ENCODE measurements at places on chromosomes 11 and 22. TPM values are rescaled to one million over a fixed set of nuclear protein-coding genes. Genes with fewer than 3 reads are reported as not detected.

- no peak for DNase-seq
These were observed at the start of gene PVALB for GRCh38 chr22:36816636-36817524. Gene PVALB (minus strand): TSS chr22:36817035. CDS start chr22:36817005, 30 bp downstream.

GRCh38 chr11:65709661-65710060 is 2.4 kb upstream of the KAT5 start:
- DNase-seq, result no peak

- no peak for DNase-seq
These were observed 32.5 kb downstream of the PPP2R1B start for GRCh38 chr11:111733611-111734088.

GRCh38 chr11:126832387-126832786 is 168.2 kb downstream of the KIRREL3 start:
- DNase-seq, result no peak

DNA sequence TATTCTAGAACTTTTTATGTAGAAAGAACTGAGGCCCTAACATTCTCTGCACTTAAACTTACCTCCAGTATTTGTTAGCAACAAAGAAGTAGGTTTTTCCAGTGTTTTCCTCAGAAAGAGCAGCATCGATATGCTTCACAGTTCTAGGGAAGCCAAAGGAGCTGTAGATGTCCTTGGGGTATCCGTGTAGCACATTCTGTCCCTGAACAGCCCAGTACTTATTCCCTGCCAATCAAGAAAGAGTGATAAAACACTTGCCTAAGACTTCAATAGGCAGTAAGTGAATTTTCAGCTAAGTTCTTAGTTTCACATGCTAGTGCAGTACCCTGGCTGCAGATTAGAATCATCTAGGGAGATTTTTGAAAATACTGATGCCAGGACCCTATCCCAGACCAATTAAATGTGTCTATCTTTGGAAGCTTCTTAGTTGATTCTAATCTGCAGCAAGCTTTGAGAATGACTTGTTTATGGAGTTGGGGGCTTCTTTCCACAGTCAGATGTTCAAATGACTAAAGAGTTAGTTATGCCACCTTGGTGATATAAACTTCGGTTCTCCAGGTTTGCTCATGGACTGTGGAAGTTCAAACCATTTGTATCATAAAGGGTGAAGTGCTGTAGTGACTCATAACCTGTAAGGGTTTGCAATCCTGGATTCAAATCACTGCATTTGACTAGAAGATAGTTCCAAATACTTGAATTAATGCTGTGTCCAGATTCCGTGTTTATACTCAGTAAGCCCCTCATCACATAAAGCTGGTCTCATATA is 6.5 kb downstream of the MMP1 start:
- no peak for DNase-seq

- peak; percentile 52 for DNase-seq
These were observed 565 bp downstream of the NUCB2 start for GRCh38 chr11:17277024-17277584.

GRCh38 chr11:12321217-12321937 is 56.0 kb upstream of the PARVA start:
- DNase-seq, result no peak

DNA sequence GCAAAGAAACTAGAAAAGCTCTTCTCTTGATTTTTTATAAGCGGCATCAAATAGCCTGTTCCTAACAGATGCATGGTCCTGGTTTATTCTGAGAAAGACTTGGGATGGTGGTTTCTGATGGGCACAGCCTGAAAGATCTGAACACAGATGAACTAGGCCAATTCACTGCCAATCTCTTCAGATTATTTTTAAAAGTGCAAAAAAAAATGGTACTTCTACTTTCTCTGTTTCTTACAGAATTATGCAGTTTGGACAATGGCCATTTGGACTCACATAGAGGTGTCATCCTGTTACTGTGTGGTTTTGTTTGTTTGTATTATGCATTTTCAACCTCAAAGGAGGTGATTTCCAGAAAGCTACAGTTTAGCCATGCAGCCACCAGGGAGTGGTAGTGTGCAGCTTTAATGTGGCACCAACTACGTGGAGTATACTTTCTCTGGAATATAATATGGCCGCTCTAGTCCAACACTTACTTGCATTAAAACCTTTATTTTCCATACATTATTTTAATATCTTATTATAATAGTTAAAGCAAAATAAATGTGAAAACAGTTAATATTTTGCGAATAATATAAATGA is 469.8 kb upstream of the KIRREL3 start:
- no peak for DNase-seq

DNA sequence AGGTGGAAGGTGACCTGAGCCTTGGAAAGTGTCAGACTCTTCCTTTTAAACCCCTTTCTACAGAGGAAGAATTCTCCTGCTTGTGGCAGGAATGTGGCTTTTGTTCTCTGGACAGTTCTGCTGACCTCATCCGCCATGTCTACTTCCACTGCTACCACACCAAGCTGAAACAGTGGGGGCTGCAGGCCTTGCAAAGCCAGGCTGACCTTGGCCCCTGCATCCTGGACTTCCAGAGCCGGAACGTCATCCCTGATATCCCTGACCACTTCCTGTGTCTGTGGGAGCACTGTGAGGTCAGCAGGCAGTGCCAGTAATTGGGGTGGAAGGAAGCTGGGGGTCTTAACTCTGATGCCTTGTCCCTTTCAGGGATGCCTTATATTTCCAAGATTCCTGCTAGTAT is 9.3 kb downstream of the HINFP start:
- DNase-seq, result no peak

DNA sequence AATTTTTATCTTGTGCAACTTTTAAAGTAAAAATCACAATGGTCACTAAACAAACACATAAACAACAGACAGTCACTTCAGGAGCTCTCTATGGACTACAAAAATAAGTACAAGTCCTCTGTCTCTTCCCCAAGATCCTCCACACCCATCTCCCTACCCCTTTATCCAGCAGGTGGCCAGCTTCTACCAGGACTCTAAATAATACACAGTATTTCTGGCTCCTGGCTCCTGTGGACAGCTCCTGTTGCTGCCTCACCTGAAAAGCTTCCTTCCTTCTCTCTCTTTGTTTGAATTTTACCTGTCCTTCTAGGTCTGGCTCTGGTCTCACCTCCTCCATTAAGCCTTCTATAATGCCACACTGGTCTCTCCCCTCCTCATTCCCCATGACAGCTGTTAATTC is 86.1 kb downstream of the CLPB start:
- no peak for DNase-seq

- no peak for DNase-seq
These were observed 25.8 kb downstream of the ARVCF start for GRCh38 chr22:19990609-19991394.

GRCh38 chr11:73271936-73272679 is at the start of gene P2RY6:
Gene P2RY6 (plus strand): TSS chr11:73272338. CDS start chr11:73296519, 24,181 bp downstream.
- no peak for DNase-seq

GRCh38 chr22:25120761-25121212 is 78.9 kb upstream of the CRYBB3 start:
- DNase-seq, result no peak

DNA sequence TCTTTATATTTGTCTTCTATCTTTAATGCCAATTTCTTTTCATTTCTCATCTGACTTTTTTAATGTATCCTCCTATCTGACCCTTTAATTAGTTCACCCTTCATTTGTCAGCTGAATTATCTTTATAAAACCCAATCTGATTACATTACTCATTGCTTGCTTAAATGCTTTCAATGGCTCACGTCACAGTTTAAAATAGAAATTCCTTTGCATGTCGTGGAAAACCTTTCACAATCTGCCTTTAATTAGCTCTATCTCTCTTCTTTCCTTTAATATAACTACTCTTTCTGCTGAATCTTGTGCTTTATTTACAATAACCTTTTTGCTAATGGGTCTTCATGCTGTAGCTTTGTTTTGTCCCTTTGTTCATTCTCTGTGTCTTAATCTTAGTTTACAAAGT is 125.7 kb downstream of the DYNC2H1 start:
- no peak for DNase-seq

Gene IGF2
- total RNA-seq, result 467 TPM

Gene MAJIN
- not detected for total RNA-seq

Gene TIMP3
- total RNA-seq, result 89.6 TPM

Gene CELSR1
- total RNA-seq, result 14.2 TPM

Gene PGAP2
- total RNA-seq, result 18.8 TPM

Gene TRIM51
- not detected for total RNA-seq

Gene SCARF2
- total RNA-seq, result 10.3 TPM

Gene RIN1
- total RNA-seq, result 3.6 TPM

Gene AGBL2
- total RNA-seq, result 1.1 TPM

Gene SLC22A25
- 0.10 TPM for total RNA-seq

Gene ARHGEF17
- total RNA-seq, result 20.9 TPM

Measured in skin of body (tissue), 3 donors.